ENCODE measurements at places on chromosomes 12 and 14.
A peak's percentile ranks its signal among the peaks of the same experiment; 100 is the strongest.

DNA sequence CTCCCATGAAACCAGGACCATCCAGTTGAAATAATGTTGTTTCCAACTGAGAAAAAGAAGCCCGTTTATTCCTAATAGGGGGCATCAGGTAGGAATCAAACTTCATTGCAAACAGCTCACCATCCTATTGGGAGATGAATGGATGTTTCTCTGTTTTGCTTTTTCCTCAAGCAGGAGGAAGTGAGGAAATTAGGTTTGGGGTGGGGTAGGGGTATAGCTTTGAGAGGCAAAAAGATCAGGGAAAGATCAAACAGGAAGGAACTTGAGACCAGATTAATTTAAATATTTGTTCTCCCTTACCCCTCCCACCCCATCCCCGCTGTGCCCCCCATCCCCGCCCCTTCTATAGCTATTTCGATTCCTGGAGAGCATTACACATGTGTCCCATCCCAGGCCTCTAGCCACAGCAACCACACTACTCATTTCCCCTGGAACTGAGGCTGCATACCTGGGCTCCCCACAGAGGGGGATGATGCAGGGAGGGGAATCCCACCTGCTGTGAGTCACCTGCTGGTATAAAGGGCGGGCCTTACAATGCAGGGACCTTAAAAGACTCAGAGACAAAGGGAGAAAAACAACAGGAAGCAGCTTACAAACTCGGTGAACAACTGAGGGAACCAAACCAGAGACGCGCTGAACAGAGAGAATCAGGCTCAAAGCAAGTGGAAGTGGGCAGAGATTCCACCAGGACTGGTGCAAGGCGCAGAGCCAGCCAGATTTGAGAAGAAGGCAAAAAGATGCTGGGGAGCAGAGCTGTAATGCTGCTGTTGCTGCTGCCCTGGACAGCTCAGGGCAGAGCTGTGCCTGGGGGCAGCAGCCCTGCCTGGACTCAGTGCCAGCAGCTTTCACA lies at the start of gene IL23A:
Gene IL23A, plus strand, starts transcription at position 577 of the 850 bp plus-strand sequence. Its CDS starts 161 bp downstream, at position 738.
- peak; percentile 80 for DNase-seq

- no peak for DNase-seq
These were observed 47.8 kb downstream of the SLC15A5 start for GRCh38 chr12:16229676-16230075.

GRCh38 chr12:2959192-2959504 lies at the start of gene TEAD4:
Gene TEAD4, plus strand, starts transcription at chr12:2959397.
- DNase-seq = no peak

GRCh38 chr12:62629413-62629812 lies 162.8 kb downstream of the MON2 start:
- DNase-seq = no peak

DNA sequence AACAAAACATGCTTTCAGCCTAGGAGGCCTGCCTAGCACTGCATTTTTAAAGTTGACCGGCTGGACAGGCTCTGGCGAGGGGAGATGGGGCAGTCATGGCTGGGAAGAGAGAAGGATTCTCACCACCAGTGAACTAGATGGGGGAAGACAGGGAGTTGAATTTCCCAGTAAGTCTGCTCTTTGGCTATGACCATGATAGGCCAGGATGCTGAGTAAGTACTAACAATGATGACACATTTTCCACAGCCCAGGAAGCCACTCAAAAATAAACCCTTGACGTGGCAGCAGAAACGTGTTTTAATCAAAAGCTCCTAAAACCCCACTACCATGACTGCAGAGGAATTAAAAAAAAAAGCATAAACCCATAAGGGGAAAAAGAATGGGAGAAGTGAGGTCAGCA lies 19.0 kb downstream of the KCTD10 start:
- DNase-seq = no peak

DNA sequence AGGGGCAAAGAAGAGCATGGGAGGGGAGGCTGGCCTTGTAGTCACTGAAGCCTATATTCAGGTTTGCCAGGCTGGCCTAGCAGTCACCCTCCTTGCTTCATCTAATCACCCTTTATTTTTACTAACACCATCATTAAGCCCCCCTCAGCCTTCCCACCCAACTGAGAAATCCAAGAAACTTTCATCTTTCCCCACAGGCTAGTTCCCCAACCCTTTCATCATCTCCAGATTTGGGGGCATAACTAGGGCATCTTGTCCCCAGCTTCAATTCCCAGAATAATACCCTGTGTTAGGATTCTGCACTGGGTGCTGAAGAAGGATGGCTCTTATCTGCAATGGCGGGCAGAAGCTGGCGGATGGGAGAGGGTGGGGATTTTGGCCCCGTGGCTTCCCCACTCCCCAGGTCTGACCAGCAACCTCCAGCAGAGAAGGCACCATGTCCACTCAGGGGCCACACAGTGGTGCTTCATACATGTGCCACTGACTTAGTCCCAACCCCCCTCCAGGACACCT lies 6.9 kb downstream of the PCK2 start:
- DNase-seq = no peak

GRCh38 chr12:30044206-30044605 lies 260.5 kb upstream of the TMTC1 start:
- no peak for DNase-seq

DNA sequence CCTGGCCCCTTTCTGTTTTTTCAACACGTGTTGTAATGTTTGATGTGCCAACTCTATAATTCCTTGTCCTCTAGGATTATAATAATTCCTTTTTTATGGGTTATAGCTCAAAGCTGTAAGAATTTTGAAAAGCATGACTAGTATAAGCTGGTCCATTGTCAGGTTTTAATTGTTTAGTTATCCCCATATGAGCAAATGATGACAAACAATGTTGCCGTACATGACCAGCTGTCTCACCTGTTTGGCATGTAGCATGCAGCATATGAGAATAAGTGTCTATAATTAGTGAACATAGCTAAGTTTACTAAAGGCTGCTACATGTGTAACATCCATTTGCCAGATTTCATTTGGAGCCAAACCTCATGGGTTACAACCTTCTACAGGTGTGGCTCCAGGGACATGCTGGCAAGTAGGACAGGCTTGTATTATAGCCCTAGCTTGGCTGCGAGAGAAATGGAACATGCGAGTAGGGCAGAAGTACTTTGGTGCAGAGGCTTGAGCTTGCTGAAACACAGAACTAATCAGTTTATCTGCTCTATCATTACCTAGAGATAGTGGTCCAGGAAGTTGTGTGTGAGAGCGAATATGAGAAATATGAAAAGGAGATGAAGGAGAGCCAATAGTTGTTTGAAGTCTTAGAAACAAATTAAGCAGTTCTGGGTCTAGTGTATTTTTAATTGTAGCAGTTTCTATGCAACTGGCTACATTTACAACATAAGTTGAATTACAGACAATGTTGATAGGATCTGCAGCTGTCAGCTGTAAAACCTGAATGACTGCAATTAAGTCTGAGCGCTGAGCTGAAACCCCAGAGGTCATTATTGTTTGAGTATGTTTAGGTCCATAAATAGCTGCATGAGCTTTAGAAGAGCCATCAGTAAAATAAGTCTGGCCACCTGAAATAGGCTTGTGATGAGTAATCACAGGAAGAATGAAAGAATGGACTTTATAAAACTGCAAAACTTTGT lies 22.6 kb upstream of the MAPKAPK5 start:
- DNase-seq = no peak

GRCh38 chr12:1453810-1454209 lies 140.6 kb downstream of the FBXL14 start:
- no peak for DNase-seq

- DNase-seq = no peak
These were observed 484.7 kb downstream of the LRIG3 start for GRCh38 chr12:58435647-58436046.

DNA sequence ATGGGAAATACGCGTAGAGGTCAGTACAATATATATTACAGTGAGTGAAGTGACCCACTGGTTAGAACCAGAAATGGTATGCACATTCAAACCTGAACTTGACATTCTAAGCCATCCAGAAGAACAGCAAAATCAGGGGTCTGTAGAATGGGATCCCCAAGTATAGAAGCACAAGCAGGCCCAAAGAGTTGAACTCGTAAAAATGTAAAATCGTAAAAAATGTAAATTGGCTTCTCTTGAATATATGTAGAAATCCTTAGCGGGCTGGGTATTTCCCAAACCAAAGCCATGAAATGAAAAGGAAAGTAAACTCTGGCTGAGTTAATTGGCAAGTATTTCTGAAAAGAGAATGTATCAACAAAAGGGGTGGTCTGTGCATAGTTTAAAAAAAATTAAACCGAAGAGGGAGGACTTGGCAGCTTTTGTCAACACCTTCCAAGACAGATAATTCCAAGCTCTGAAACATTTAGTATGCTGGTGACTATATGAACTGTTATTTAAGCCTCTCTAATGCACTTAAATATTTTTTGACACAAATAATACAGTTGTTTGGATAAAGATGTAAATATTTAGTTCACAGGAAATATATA lies 1505.6 kb upstream of the FLRT2 start:
- DNase-seq = no peak

- DNase-seq = no peak
These were observed 24.1 kb downstream of the KLRD1 start for GRCh38 chr12:10331642-10332239.

GRCh38 chr14:50659327-50659974 lies 8.7 kb downstream of the SAV1 start:
- DNase-seq = no peak

DNA sequence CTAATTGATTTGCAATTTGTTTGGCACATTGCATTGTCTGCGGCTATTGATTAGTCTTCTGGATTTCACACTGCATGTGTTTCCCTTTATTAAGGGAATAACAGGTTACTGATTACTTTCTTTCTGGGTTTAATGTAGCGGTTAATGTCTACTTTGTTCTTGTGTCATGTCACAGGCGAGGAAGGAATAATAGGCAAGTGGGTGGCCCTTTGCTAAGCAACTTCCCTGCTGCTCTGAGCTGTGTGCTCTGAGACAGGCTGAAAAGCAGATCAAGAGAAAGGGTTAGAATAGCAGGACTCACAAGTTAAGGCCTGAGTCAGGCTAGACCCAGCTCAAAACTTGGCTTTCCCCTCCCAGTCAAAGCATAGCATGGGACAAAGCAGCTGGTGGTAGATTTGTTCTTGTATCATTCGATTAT lies 77.2 kb downstream of the NKX2-1 start:
- DNase-seq = no peak

- DNase-seq = no peak
These were observed 6.1 kb upstream of the PSMA6 start for GRCh38 chr14:35286003-35286600.

- no peak for DNase-seq
These were observed 3.0 kb downstream of the ARG2 start for GRCh38 chr14:67622675-67623074.

DNA sequence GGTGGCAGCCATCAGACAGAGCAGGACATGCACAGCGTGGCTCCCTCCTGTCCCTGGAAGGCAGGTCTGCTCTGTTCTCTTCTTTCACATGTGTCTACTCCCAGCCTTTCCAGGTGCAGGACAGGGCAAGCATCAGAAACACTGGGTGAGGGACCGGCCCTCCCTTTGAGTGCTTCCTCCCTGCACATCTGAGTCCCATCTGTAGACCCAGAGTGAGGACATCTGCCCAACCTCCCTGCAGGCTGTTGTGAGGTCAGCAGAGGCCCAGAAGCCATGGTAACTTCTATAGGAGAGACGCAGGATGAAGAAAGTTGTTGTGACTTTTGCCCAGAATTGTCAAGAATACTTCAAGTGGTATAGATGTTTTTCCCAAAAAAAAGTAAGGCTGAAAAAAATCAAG lies 282.7 kb downstream of the CACNA1C start:
- no peak for DNase-seq

GRCh38 chr14:59301354-59301753 lies 112.9 kb downstream of the DAAM1 start:
- no peak for DNase-seq

- no peak for DNase-seq
These were observed 211.1 kb downstream of the ANO6 start for GRCh38 chr12:45427042-45427441.

GRCh38 chr12:50515587-50515986 lies 10.8 kb downstream of the DIP2B start:
- no peak for DNase-seq

DNA sequence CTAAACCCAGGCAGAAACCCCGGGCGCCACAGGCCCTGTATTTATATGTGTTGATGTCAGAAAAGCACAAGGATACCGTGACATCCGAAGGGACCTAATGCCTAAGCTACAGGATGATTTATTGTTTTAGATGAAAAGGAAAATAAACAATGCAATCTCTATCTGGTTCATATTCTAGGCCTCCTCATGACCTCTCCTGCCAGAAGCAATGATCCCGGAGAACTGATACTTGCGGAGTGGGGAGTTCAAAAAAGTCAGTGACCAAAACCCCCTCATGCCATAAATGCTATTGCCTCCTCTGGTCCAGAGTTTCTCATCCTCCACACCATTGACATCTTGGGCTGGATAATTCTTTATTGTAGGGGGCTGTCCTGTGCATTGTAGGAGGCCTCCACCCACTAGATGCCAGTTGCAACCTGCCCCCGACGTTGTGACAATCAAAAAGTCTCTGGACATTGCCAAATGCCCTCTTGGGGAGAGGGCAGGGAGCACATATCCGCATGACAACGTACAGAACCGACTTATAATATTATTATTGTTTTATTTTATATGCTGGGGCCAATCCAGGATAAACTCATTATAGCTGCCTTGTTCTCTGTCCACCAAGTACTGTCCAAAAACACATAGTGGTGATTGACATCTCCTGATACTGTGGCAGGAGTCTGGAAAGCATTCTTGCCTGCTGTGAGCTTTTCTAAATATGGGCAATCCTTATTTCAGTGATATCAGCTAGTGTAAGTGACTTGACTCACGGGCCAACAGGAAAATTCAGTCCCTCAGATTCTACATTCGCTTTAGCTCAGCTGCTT lies 1.1 kb upstream of the CSRP2 start:
- no peak for DNase-seq

GRCh38 chr12:177336-177979 lies 36.5 kb downstream of the SLC6A12 start:
- no peak for DNase-seq

DNA sequence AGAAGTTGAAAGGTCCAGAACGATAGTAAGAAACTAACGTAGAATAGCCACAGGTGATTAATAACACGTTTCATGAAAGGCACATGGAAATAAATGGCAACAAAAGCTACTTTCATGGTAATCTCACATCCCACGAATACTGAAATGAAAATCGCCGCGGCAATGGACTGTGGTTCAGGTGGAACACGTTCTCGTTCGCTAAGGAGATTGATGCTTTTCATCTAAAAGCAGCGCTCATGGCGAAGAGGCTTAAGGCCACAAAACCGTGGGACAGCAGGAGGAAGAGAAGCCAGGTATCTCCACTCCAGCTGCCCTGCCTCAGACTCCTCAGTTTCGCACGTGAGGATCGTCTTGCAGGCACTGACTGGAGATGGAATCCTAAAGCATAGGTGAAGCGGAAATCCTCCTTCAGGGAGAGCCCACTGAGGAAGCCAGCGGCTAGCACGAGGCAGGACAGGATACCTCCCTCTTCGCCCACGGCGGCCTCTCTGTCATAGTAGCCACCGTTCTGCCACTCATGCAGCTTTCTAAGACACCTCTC lies 696 bp upstream of the GPHN start:
- DNase-seq = no peak

DNA sequence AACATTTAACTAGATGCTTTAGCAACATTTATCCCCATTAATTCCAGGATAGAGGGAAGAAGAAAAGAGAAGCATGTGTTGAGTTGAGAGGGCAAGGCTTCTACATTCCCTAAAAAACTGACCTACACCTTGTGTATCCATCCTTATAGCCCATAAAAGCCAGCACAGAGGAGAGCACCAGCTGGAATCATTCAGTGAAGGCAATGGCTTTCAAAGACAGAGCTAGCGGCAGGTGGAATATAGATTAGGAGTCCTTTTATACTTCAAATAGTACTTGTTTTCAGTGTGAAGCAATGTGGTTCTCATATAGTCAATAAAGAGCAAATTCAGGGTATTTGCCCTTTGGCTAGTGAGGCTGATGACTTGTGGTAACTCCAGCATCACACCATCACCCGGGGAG lies 94.4 kb downstream of the TBC1D30 start:
- no peak for DNase-seq

GRCh38 chr12:54421879-54422250 lies 2.8 kb upstream of the ITGA5 start:
- DNase-seq = no peak
